ENCODE measurements at places on chromosomes 1 and 21.
A peak's percentile ranks its signal among the peaks of the same experiment; 100 is the strongest.

GRCh38 chr1:43466403-43466802, 12.7 kb upstream of the HYI start:
- DNase-seq, result no peak

DNA sequence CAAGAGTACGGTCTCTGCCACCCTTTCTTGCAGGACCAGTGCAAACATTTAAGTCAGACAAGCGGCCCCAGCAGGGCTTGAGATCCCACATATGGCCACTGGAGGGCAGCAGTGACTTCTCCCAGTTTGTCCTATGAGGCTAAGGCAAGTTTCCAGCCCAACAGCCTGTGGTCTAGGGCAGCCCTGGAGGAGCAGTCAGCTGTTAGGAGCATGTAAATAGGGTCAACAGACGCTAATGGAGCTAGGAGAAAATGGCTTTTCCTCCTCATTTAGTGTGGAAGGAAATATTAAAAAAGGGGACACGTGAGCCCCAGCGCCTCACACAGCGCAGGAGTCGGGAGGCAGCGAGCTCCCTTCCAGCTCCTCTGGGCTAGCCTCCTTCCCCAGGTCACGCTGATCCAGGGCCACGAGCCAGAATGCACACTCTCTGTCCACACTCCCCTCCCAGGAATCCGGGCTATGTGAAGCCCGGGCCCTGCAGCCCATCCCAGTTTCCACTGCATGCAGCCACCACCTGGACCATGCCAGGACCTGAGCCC, 95.6 kb downstream of the LAMC2 start:
- peak; percentile 90 for DNase-seq

- DNase-seq, result peak; percentile 35
Observed at GRCh38 chr21:29302359-29302875, 3.7 kb downstream of the BACH1 start.

GRCh38 chr1:229581485-229581884, 23.0 kb upstream of the ABCB10 start:
- DNase-seq, result no peak

- DNase-seq, result no peak
Observed at GRCh38 chr1:245770156-245770555, 615.4 kb downstream of the KIF26B start.

DNA sequence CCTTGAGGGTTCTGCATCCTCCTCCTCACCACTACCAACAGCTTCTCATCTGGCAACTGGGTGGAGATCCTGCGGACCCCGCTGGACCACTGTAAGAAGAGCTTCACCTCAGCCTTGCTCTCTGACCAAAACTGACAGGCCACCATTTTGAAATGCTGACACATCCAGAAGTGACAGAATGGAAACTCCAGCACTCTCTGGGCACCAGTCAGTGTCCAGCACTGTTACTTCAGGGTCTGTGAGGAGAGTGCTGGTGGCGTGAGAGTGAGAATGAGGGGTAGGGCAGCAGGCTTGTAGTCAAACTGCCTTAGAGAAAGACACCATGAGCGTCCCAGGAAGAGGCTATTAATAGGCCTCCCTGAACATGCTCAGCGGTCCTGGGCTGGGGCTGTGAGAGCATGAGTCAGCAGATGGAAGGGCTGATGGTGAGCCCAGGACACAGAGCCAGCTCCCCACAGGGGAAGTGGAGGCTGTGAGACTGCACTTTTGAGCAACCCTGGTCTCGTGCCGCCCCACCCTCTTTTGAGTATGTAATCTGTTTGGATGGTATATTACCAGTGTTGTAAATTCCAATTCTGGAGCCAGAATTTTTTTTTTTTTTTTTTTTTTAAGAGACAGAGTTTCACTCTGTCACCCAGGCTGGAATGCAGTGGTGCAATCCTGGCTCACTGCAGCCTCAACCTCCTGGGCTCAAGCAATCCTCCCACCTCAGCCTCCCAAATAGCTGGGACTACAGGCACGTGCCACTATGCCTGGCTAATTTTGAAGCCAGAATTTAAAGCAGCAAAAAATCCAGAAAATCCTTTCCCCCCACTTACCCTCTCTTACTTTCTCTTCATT, 34.4 kb upstream of the SLC30A1 start:
- DNase-seq, result peak; percentile 25

DNA sequence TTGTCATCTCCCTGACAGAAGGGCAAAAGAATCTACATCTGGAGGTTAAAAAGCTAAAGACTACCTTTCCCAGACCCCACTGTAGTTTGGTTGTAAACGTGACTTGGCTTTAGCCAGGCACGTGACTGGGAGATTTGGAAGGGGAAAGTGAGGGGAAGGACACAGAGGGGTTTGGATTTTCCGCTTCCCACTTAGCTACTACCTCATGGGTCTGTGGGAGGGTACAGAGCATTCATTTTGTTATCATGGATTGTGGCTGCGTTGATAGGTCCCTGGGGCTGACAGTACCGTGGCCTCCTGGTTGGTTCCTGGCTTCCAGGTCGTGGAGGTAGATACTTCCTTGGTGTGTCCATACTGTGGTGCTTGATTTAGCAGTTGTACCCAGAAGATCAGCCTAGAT, 2.6 kb downstream of the CHD1L start:
- DNase-seq, result no peak

GRCh38 chr1:96510391-96510790, 211.2 kb upstream of the PTBP2 start:
- no peak for DNase-seq

DNA sequence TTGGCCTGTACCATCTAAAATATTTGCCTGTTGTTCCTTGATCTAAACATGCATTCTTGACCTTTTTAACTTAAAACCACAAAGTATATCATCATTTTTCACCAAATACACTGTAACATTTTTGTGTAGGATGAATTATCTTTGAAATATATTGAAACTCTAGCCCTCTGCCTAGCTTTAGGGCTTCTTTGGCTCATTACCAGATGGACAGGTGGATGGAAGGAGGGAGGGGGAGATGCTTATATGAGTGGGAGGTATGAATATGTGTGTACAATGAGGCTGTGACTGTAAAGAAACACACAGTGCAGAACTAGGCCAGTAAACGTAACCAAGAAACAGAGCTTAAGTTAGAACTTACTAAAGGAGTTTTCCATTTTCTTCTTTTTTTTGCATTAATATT, 118.5 kb downstream of the ESRRG start:
- DNase-seq, result no peak

GRCh38 chr1:84959294-84959693, 37.6 kb downstream of the MCOLN2 start:
- DNase-seq, result peak; percentile 80

DNA sequence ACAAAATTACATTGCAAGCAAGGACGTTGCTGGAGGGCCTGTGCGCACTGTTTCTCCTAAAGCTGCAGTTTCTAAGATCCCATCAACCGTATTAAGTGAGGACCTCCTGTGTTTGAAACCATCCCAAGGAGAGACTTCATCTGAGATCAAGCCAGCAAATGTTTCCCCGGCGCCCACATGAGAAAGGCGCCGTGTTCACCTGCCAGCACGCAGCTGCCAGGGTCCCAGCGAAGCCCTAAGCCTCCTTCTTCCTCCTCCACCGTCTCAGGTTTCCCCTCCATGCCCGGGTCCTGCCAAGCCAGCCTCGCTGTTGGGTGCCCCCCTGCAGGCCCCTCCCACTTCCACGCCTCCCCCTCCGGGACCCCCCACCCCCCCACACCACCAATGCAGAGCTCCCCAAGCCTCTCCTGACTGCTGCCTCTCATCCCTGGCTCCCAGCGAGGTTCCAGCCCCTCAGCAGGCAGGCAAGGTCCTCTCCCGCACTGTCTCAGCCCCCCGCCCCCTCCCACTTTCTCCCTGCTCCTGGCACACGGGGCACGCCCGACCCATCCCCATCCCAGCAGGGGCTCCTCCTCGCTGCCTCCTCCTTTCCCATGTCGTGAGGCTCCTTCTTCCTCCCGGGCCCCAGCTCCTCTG, 8.6 kb upstream of the TFF1 start:
- no peak for DNase-seq

DNA sequence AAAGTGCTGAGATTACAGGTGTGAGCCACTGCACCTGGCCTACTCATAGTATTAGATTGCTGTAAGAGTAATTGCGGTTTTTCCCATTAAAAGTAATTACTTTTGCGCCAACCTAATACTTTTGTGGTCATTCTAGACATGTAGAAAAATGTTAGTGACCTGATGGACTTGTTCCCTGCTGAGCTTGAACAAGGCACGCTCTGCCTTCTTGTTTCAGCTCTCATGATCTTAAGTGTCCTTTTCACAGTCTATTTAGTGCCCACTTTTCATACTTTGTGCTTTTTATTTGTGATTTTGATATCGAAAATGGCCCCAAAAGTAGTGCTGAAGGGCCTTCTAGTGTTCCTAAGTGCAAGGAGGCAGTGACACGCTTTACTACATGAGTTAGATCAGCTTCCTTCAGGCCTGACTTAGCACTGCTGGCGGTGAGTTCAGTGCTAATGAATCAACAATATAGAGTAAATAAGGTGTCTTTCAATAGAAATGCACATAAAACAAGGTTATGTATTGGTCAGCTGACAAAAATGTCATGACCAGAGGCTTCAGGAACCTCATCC, 5.6 kb upstream of the RD3 start:
- DNase-seq, result no peak

- no peak for DNase-seq
Observed at GRCh38 chr1:32216566-32216965, 5.6 kb downstream of the TMEM234 start.

DNA sequence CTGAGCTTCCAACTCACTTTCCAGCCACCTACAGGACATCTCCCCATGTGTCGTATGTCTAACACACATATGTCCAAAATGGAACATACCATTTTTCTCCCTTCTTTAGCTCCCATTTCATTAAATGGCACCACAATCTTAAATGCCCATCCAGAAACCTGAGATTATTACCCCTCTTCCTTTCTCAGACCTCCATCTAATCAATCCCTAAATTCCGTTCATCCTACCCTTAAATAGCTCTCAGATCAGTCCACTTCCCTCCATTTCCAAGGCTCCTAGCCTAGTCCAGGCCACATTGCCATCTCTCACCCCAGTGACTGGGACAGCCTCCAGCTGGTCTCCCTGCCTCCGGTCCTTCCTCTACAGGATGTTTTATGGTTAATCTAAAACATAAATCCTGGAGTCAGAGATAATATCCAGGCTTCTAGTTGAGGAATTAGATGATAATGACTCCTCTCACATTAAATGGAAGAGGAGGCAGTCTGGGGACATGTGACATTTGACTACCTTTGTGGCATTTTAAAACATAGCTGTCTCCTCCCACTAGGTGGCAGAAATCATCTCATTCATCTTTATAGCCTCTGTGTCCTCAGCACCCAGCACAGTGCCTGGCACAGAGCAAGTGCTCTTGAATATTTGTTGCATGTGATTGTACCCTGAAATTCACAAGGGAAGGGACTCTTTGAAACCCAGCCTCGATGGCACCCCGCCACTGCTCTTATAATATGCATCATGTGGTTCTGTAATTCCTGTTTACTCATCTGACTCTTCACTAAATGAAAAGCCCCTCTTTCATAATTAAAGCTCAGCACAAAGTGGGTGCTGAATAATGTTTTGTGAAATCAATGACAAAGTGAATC, 102.3 kb downstream of the TMEM53 start:
- DNase-seq, result peak; percentile 47

GRCh38 chr1:52556641-52557360, 3.9 kb upstream of the TUT4 start:
- DNase-seq, result no peak

- no peak for DNase-seq
Observed at GRCh38 chr1:215156232-215156631, 73.7 kb downstream of the KCNK2 start.

DNA sequence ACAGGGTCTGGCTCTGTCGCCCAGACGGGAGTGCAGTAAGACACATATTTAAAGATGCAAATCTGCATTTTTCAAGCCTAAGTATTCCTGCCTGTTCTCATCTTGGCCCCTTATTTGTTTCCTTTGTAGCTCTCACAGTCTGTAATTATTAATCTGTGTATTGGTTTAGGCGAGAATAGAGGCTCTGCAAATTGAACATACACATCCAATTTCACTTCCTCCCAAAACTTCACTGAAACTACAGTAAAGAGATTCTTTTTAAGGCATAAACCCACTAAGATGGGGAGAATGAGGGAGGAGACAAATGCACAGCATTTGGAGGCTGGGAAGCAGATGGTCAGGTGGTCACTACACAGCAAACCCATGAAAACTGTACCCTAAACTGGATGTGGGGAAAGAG, 21.0 kb downstream of the HMGN2 start:
- DNase-seq, result no peak

GRCh38 chr1:201001962-201002361, 21.6 kb downstream of the KIF21B start:
- DNase-seq, result no peak

DNA sequence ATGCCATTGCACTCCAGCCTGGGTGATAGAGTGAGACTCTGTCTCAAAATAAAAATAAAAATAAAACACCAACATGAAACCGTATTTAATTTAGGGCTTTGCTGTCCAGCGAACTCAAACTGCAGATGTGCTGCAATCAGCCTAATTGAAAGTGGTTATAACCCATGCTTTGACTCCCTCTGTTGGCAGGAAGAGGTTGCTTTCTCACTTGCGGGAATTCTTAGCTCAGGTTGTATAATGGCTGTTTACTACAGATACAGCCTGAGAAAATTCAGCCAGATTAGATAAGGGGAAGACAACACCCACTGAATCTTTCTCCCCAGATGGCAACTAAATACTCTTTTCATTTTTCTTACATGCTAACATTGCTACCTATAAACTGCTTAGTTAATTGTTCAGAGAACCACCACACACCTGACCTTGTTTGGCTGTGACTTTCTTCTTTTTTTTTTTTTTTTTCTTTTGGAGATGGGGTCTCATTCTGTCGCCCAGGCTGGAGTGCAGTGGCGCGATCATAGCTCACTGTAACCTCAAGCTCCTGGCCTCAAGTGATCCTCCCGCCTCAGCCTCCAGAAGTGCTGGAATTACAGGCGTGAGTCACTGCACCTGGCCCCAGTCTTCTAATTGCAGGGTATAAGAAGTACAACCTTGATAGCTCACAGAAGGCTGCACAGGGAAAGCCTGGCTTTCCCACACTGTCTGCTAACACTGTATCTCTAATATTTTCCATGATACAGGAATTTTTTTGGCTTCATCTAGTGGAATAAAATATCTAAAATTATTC, 34.6 kb downstream of the DNTTIP2 start:
- DNase-seq, result peak; percentile 74

DNA sequence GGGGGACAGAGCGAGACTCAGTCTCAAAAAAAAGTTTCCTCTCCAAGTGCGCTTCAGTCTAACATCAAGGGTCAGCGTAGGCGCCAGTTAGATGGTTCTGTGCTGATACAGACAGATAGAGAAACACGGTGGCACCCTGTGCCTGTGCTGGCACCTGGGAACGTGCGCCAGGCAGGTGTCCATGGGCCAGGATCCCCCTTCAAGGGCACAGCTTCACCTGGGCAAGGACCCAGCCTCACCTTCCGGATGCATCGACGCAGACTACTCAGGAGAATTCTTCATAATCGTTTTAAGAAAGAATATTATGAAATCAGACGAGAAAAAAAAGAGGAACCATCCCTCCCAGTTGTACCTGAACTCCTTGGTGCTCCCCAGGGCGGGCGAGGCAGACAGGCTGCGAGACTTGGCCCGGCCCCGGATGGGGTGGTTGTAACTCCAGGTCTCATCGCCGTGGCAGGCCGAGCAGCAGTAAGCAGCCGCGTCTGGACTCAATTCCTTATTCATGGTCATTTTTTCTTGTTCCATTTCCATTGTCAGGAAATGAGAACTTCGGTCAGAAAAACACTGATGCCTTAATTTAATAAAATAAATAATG, 13.3 kb downstream of the NADK start:
- no peak for DNase-seq
